ENCODE measurements at places on chromosomes 4 and X. TPM values are rescaled to one million over a fixed set of nuclear protein-coding genes. Genes with fewer than 3 reads are reported as not detected.

- H3K36me3 ChIP-seq, result no peaks in the 10 kb centered on the region
- H3K27ac ChIP-seq, result no peak overlapping the region
- H3K4me1 ChIP-seq, result no peaks in the 10 kb centered on the region
These were observed 437.2 kb downstream of the RAPGEF2 start for GRCh38 chr4:159540038-159540437.

Gene PABPC1L2A
- total RNA-seq, result not detected

DNA sequence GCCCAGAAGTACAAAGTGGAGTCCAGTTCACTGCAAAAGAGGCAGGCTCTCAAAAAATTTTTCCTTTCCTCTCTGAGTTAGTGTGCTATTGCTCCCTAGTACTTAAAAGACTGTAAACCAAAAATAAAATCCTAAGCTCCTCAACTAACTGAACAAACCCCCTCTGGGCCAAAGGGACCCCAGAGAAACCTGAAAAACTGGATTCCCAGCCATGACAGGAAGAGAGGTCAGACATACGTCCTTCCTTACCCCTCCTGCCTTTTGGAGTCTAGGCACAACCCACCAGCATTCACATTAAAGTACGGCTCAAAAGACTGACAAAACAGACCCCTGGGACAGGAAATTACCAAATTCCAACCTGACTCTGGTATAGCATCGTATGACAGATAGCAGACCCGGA, 957.9 kb upstream of the PRKX start:
- no peak overlapping the region for H3K4me3 ChIP-seq
- DNase-seq, result no peak
- H3K27ac ChIP-seq, result no peak overlapping the region
- H3K4me1 ChIP-seq, result no peaks in the 10 kb centered on the region
- H3K27me3 ChIP-seq, result no peaks in the 10 kb centered on the region

Gene GPR173
- total RNA-seq, result 0.93 TPM

Gene AKAP14
- total RNA-seq, result not detected

DNA sequence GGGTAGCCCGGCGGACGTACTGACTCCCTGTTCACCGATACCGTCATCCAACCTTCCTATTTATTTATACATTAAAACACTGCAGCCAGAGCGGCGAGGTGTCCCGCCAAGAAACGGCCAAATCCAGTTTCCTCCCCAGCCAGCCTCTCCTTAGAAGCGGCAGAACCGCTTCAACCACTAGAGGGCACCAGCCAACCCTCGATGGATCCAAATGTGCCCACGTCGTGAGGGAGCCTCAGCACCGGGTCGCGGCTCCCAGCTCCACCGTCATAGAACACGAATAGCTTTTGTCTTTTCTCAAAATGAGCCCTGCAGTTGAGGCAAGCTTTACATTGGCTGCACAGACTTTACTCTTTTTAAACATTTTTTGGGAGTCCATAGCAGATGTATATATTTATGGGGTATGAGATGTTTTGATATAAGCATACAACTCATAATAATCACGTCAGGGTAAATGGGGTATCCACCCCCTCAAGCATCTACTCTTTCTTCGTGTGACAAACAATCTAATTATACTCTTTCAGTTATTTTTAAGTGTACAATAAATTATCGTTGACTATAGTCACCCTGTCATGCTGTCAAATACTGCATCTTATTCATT, 13.0 kb upstream of the HELT start:
- H3K36me3 ChIP-seq, result no peaks in the 10 kb centered on the region
- peak; percentile 81 for DNase-seq
- no peaks in the 10 kb centered on the region for H3K4me1 ChIP-seq
- no peak overlapping the region for H3K27ac ChIP-seq
- no peaks in the 10 kb centered on the region for H3K27me3 ChIP-seq

DNA sequence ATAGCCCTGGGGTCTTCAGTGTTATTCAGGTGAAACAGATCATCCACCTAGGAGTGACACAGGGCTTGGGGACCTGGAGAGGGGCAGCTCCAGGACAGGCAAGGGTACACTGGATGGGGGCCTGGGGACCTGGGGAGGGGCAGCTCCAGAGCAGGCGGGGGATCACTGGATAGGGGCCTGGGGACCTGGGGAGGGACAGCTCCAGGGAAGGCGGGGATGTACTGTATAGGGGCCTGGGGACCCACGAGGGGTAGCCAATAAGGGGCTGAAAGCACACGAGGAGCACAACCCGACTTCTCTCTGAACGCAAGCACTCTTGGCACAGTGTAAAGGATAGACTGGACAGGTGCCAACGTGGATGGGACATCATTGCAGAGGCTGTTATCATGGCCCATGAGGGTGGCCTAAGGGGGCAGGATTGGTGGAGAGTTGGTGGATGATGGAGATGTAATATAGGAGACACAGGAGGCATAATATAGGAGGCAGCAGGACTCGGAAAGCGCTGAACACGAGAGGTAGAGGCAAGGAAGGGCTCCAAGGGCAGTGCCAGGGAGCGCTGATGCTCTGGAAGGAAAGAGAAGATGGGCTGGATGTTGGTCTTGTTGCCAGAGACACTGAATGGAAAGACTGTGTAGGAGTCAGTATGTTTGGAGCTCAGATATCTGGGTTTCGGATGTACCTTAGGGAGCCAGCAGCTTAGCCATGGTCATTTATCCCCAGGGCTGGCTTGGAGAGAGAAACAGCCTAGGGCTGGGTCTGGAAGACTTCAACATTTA, 37.9 kb upstream of the FGFBP2 start:
- no peaks in the 10 kb centered on the region for H3K36me3 ChIP-seq
- no peaks in the 10 kb centered on the region for H3K4me1 ChIP-seq
- no peak for DNase-seq
- no peak overlapping the region for H3K4me3 ChIP-seq
- no peaks in the 10 kb centered on the region for H3K27me3 ChIP-seq

Gene RTL3
- total RNA-seq, result 0.30 TPM

Gene CCDC110
- total RNA-seq, result 3.9 TPM

Gene GATA1
- total RNA-seq, result 0.20 TPM

DNA sequence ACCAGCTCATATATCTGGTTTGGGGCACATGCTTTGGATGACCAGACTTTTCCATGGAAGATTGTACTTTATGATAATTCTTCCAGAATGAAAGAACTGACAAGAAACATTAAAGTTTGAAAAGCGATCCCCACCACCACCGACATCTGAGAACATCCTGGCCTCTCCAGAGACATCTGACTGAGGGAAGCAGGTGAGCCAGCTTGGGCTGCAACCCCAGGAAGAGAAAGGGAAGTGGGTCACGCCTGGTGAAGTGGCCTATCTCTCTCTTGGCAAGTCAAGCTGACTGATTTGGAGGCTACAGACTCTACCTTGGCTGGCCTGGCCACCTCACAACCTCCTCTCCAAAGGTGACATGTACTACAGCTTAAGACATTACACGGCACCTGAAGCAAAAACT, 20.7 kb downstream of the PARM1 start:
- DNase-seq, result no peak
- H3K4me1 ChIP-seq, result no peaks in the 10 kb centered on the region
- no peaks in the 10 kb centered on the region for H3K36me3 ChIP-seq
- H3K27me3 ChIP-seq, result no peaks in the 10 kb centered on the region

GRCh38 chr4:176436293-176436973, 116.7 kb downstream of the SPCS3 start:
- no peak overlapping the region for H3K4me3 ChIP-seq
- no peaks in the 10 kb centered on the region for H3K36me3 ChIP-seq
- H3K4me1 ChIP-seq, result no peaks in the 10 kb centered on the region
- H3K27ac ChIP-seq, result no peak overlapping the region

Gene DMRTC1B
- total RNA-seq, result not detected

DNA sequence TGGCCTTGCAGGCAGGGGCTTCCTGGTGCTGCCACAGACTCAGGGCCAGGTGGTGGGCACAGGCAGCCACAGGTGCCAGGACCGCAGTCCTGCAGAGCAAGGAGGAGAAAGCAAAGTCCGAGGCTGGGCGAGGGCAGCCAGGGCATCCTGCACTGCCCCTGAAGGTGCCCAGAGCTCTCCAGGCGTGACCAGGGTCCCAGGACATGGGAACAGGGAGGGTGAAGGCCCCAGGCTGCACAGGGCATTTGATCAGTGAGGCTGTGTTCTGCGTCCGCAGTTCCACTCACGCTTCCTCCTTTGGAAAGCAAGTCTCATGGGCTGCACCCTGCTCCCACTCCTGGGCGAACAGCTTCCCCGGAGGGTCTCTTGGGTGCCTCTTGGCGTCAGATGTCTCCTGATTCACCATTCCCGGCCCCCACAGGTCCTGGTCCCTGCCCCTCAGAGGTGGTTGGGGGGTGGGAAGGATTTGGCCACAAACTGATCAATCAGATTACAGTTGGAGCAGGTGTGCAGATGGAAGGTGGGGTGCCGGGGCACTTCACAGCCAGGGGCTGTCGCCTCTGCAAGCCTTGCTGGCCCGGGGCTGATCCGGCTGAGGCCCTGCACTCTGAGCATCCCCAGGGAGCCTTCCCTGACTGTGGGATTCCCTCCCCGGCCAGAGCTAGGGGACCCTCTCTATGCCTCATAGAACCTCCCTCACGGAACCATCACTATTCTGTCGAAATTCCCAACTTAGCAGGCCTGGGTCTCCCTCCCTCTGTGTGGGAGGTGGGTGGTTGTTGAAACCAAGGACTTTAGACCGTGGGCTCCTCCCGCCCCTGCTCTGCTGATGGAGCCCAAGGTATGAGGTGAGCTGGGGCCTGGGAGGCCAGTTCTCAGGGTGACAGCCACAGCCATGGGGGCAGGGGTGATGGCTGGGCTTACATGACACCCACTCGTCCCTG, 3.3 kb downstream of the SH3TC1 start:
- no peaks in the 10 kb centered on the region for H3K27me3 ChIP-seq
- H3K36me3 ChIP-seq, result no peaks in the 10 kb centered on the region
- H3K4me1 ChIP-seq, result peaks cover 39% of the 10 kb centered on the region
- H3K4me3 ChIP-seq, result peak overlapping the region; percentile 48
- no peak for DNase-seq
- no peak overlapping the region for H3K27ac ChIP-seq

- H3K4me1 ChIP-seq, result no peaks in the 10 kb centered on the region
- H3K27me3 ChIP-seq, result no peaks in the 10 kb centered on the region
- DNase-seq, result no peak
- no peak overlapping the region for H3K4me3 ChIP-seq
- H3K27ac ChIP-seq, result no peak overlapping the region
These were observed 583.9 kb downstream of the BCOR start for GRCh38 chrX:39513836-39514235.

Gene MAB21L2
- total RNA-seq, result 7.3 TPM

DNA sequence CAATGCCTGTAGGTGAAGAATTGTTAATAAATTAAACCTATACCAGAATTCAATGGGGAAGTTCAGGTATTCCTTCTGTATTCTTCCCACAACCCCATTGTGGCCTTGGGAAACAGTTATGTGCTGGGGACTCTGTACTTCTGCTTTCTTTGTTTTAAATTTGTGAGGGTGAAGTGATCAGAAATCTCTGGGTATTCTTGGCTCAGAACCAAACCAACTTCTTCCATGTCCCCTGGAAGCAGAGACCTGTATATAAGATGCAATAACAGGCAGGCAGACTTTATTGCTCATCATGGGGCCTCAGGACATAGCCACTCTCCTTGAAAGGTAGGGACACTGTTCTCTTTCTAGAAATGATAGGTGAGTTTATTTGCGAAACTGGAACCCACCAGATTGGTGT, 19.8 kb upstream of the USP27X start:
- no peaks in the 10 kb centered on the region for H3K27me3 ChIP-seq
- H3K4me1 ChIP-seq, result no peaks in the 10 kb centered on the region
- no peak overlapping the region for H3K27ac ChIP-seq
- H3K36me3 ChIP-seq, result no peaks in the 10 kb centered on the region

GRCh38 chr4:89283226-89284009, 24.2 kb downstream of the GPRIN3 start:
- H3K27me3 ChIP-seq, result no peaks in the 10 kb centered on the region
- H3K4me3 ChIP-seq, result no peak overlapping the region
- no peak for DNase-seq
- H3K27ac ChIP-seq, result no peak overlapping the region

Gene PIR
- 19.2 TPM for total RNA-seq

GRCh38 chr4:4642496-4643000, 100.7 kb upstream of the STX18 start:
- no peaks in the 10 kb centered on the region for H3K27me3 ChIP-seq
- no peak overlapping the region for H3K4me3 ChIP-seq
- no peak for DNase-seq
- no peak overlapping the region for H3K27ac ChIP-seq
- H3K4me1 ChIP-seq, result no peaks in the 10 kb centered on the region
- H3K36me3 ChIP-seq, result no peaks in the 10 kb centered on the region

DNA sequence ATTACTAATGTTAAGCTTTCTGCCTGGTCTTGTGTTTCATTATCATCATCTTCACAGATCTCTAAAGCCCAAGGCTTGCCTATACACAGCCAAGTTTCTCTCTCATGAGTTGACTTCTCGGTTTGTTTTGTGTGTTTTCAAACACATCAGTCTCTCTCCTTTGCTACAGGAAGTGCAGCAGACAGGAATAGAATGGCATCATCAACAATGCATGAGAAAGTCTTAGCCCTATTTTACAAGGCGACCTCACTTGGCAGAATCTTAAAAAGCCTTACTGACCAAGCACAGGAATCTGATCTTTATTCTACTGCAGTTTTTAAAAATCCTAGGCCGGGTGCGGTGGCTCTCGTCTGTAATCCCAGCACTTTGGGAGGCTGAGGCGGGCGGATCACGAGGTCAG, 36.8 kb downstream of the CC2D2A start:
- no peaks in the 10 kb centered on the region for H3K27me3 ChIP-seq
- H3K4me1 ChIP-seq, result no peaks in the 10 kb centered on the region
- no peak for DNase-seq
- H3K27ac ChIP-seq, result no peak overlapping the region
- peaks cover 10% of the 10 kb centered on the region for H3K36me3 ChIP-seq

DNA sequence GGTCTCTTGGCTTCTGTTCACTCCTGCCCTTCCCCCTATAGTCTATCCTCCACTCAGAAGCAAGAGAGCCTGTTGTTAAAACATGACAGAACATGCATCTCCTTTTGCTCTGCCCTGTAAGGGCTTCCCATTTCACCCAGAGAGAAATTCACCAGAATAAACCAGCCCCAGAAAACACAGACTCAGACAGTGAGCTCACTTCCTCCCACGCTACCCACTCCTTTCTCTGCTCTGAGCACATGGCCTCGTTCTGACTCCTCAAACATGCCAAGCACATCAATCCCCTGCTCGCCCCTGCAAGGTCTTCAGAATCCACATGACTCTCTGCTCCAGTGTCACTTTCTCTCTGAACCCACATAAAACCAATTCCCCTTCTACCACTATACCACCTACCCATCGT, 50.4 kb downstream of the MID1 start:
- H3K4me3 ChIP-seq, result no peak overlapping the region
- no peak for DNase-seq
- H3K36me3 ChIP-seq, result no peaks in the 10 kb centered on the region
- no peak overlapping the region for H3K27ac ChIP-seq

DNA sequence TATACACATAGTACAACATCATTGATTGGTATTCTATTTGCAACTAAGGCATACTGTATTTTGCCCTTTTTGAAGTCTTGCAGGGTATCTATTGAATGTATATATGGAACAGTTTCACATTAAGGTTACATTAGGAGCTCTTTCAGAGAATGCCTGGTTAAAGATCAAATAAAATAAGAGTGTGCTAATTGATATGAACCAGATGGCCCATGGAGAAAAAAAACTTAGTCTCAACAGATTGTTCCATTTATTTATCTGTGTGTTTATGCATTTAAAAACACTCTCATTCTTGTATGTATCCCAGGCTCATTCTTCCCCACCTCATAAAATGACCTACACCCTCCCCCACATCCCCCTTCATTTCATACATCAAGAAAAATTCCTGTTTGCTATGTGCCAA, 35.2 kb upstream of the GRIA2 start:
- DNase-seq, result no peak
- no peaks in the 10 kb centered on the region for H3K27me3 ChIP-seq
- H3K36me3 ChIP-seq, result no peaks in the 10 kb centered on the region
- no peaks in the 10 kb centered on the region for H3K4me1 ChIP-seq

Gene NPY1R
- total RNA-seq, result 4.0 TPM

- peak overlapping the region; percentile 5 for H3K4me3 ChIP-seq
- DNase-seq, result no peak
- peak overlapping the region; percentile 86 for H3K27ac ChIP-seq
- no peaks in the 10 kb centered on the region for H3K36me3 ChIP-seq
These were observed 8.7 kb downstream of the GASK1B start for GRCh38 chr4:158163941-158164767.

Gene FAM47B
- not detected for total RNA-seq

Data from right atrium auricular region (tissue), 2 donors.